ENCODE measurements at places on chromosomes 12 and 14. TPM values are rescaled to one million over a fixed set of nuclear protein-coding genes. Genes with fewer than 3 reads are reported as not detected.

- no peak overlapping the region for H3K4me3 ChIP-seq
- no peak overlapping the region for H3K27ac ChIP-seq
- no peaks in the 10 kb centered on the region for H3K27me3 ChIP-seq
- H3K4me1 ChIP-seq, result peaks cover 11% of the 10 kb centered on the region
- DNase-seq, result no peak
- H3K36me3 ChIP-seq, result no peaks in the 10 kb centered on the region
These were observed 2.7 kb upstream of the BDKRB2 start for GRCh38 chr14:96201965-96202364.

GRCh38 chr14:81406863-81407262, 6.7 kb upstream of the STON2 start:
- no peak for DNase-seq
- H3K4me1 ChIP-seq, result no peaks in the 10 kb centered on the region
- H3K36me3 ChIP-seq, result no peaks in the 10 kb centered on the region

- no peaks in the 10 kb centered on the region for H3K4me1 ChIP-seq
- H3K27ac ChIP-seq, result no peak overlapping the region
- no peak for DNase-seq
- no peaks in the 10 kb centered on the region for H3K27me3 ChIP-seq
These were observed 13.0 kb downstream of the PARP2 start for GRCh38 chr14:20356422-20356821.

DNA sequence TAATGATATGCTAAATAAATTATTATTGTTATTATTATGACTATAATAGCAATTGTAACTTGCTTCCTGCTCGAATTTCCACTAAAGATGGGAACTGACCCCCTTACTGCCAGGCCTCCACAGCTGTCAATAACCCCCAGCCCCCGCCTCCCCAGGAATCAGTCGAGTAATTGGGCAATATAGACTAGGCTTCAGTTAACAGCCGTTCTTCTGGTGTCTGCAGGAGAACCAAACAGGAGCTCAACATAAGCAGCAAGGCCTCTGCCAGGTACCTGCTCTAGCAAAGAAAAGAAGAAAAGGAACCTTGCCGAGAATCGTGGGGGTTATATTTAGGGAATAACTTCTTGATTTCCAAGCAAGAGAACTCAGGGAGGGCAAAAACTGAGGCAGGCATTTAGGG, 21.8 kb downstream of the HOXC4 start:
- H3K27me3 ChIP-seq, result no peaks in the 10 kb centered on the region
- H3K27ac ChIP-seq, result no peak overlapping the region
- H3K4me1 ChIP-seq, result peaks cover 12% of the 10 kb centered on the region
- no peak overlapping the region for H3K4me3 ChIP-seq
- no peaks in the 10 kb centered on the region for H3K36me3 ChIP-seq

- H3K36me3 ChIP-seq, result no peaks in the 10 kb centered on the region
- no peak overlapping the region for H3K4me3 ChIP-seq
- H3K4me1 ChIP-seq, result no peaks in the 10 kb centered on the region
- H3K27ac ChIP-seq, result no peak overlapping the region
These were observed 943 bp upstream of the MGAT4C start for GRCh38 chr12:86257134-86257533.

- peaks cover 31% of the 10 kb centered on the region for H3K27me3 ChIP-seq
- H3K27ac ChIP-seq, result no peak overlapping the region
- no peak for DNase-seq
- H3K4me1 ChIP-seq, result no peaks in the 10 kb centered on the region
- no peak overlapping the region for H3K4me3 ChIP-seq
These were observed 7.9 kb upstream of the KRT2 start for GRCh38 chr12:52659951-52660350.

- H3K4me3 ChIP-seq, result no peak overlapping the region
- H3K27me3 ChIP-seq, result no peaks in the 10 kb centered on the region
- no peak overlapping the region for H3K27ac ChIP-seq
- no peaks in the 10 kb centered on the region for H3K4me1 ChIP-seq
These were observed 10.6 kb upstream of the MAP4K5 start for GRCh38 chr14:50542941-50543418.

DNA sequence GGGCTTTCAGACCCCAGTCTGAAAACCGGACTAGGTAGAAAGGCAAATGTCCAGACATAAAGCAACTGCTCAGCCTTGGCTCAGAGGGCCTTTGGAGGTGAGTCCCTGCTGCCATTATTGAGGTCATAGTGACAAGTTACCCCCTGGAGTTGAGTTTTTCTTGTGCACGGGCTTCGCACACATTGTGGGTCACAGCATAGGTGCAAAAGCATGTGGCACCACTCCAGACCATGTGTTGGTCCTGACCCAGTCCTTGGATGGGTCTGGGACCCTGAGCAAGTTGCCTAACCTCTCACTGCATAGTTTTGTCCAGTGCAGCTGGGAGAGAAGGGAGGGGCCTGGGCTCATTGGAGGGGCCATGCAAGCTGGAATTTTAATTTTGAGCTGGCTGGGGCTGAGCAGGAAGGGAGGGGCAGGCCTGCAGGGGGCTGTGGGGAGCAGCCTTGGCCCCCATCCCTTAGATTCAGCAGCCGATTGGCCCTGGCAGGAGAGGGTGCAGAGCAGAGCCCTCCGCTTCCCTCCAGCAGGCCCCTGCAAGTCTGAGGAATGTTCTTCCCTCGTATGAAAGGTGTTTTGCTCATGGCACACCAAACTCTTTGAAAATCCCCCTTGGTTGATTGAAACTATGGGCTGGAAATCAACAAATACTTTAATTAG, 4.2 kb upstream of the KRT5 start:
- no peaks in the 10 kb centered on the region for H3K36me3 ChIP-seq
- DNase-seq, result no peak
- H3K27ac ChIP-seq, result no peak overlapping the region
- H3K4me1 ChIP-seq, result no peaks in the 10 kb centered on the region

- no peaks in the 10 kb centered on the region for H3K36me3 ChIP-seq
- H3K27ac ChIP-seq, result no peak overlapping the region
- no peaks in the 10 kb centered on the region for H3K27me3 ChIP-seq
- peaks cover 33% of the 10 kb centered on the region for H3K4me1 ChIP-seq
These were observed 246.9 kb downstream of the DPF3 start for GRCh38 chr14:72646861-72647528.

- H3K4me3 ChIP-seq, result no peak overlapping the region
- H3K27me3 ChIP-seq, result no peaks in the 10 kb centered on the region
- no peaks in the 10 kb centered on the region for H3K4me1 ChIP-seq
- no peaks in the 10 kb centered on the region for H3K36me3 ChIP-seq
These were observed 417.1 kb upstream of the CCDC196 start for GRCh38 chr14:66069036-66069435.

GRCh38 chr12:109727039-109727723, 13.6 kb downstream of the FAM222A start:
- H3K36me3 ChIP-seq, result no peaks in the 10 kb centered on the region
- H3K4me1 ChIP-seq, result peaks cover 98% of the 10 kb centered on the region
- H3K27me3 ChIP-seq, result no peaks in the 10 kb centered on the region

GRCh38 chr12:75951399-75952278, 79.9 kb downstream of the PHLDA1 start:
- no peak for DNase-seq
- no peaks in the 10 kb centered on the region for H3K36me3 ChIP-seq
- no peaks in the 10 kb centered on the region for H3K27me3 ChIP-seq
- peaks cover 2% of the 10 kb centered on the region for H3K4me1 ChIP-seq
- H3K27ac ChIP-seq, result peak overlapping the region; percentile 94
- no peak overlapping the region for H3K4me3 ChIP-seq

GRCh38 chr14:49861699-49862088, 9.1 kb upstream of the NEMF start:
- no peaks in the 10 kb centered on the region for H3K36me3 ChIP-seq
- peak; percentile 36 for DNase-seq
- H3K27ac ChIP-seq, result peak overlapping the region; percentile 84
- peak overlapping the region; percentile 98 for H3K4me3 ChIP-seq

DNA sequence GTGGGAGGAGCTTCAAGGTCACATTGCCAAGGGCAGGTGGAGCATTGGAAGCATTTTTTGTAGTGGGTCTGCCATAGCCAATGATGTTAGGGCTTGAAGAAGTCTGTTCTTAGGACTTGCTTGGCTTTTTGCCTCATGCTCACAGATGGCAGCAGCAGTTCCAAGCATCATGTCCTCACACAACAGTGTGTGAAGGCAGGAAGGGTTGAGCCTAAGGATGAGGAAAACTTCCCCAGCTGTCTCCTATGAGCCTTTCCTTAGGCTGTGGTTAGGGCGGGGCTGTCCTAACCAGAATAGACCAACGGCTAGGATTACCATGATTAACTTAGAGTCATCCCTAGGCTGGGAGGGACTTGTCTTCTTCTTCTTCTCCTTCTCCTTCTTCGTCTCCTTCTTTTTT, 76.2 kb upstream of the KCNA1 start:
- no peak overlapping the region for H3K4me3 ChIP-seq
- H3K27me3 ChIP-seq, result peaks cover 18% of the 10 kb centered on the region
- no peak overlapping the region for H3K27ac ChIP-seq
- no peak for DNase-seq

DNA sequence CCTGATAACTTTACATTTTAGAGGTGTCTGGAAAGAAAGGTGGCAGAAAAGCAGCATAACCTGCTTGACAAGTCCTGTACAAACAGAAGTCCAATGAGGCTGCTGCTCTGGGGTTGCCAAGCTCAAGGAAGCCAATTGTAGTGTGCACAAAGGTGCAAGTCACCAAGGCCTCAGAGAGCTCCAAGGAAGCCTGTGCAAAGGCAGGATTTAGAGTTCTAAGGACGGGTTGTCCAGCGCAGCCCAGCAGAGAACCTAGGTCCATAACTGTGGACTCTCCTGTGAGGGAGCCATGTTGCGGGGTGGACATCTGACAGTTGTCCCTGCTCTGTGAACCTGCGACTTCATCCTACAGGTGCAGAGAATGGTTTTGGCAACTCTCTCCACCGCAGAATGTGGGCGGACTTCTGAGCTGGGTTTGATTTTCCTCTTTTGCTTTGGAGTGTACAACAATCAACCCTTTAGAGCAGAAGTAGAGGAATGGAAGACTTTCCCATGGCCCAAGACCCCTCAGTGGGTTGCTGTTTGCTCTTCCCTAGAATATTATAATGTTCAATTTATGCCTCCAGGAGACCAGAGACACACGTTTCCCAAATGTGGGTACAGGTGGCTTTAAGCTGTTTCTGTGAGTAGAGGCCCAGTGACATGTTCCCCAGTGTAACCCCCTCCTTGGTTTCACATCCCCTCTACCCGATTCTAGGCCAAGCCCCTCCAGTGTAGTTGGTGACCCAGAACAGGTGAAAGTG, 81.0 kb downstream of the ETV6 start:
- no peak overlapping the region for H3K4me3 ChIP-seq
- DNase-seq, result no peak
- H3K36me3 ChIP-seq, result no peaks in the 10 kb centered on the region
- peaks cover 3% of the 10 kb centered on the region for H3K4me1 ChIP-seq
- H3K27me3 ChIP-seq, result no peaks in the 10 kb centered on the region
- peak overlapping the region; percentile 76 for H3K27ac ChIP-seq

- no peaks in the 10 kb centered on the region for H3K27me3 ChIP-seq
- DNase-seq, result no peak
- H3K27ac ChIP-seq, result no peak overlapping the region
These were observed 5.6 kb upstream of the SERPINA9 start for GRCh38 chr14:94481468-94482131.

GRCh38 chr14:104359301-104359968, 220.1 kb upstream of the C14orf180 start:
- H3K27ac ChIP-seq, result no peak overlapping the region
- H3K4me3 ChIP-seq, result no peak overlapping the region
- H3K4me1 ChIP-seq, result no peaks in the 10 kb centered on the region

DNA sequence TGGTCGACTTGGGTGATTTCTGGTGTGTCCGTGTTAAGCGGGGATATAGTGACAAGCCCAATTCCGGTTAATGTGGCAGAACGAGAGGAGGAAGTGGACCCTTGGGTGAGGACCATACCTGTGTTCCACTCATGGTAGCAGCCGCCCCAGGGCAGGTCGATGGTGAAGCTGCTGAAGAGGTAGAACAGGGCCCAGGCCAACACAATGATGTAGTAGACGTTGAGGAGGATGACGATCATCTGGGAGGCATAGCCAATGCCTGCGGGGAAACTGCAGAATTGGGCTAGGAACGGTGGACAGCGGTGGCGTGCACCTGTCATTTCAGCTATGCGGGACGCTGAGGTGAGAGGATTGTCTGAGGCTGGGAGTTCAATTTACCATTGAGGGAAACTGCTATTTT, 20.1 kb downstream of the SLC6A13 start:
- no peaks in the 10 kb centered on the region for H3K27me3 ChIP-seq
- no peaks in the 10 kb centered on the region for H3K4me1 ChIP-seq
- no peaks in the 10 kb centered on the region for H3K36me3 ChIP-seq
- no peak overlapping the region for H3K27ac ChIP-seq
- DNase-seq, result no peak

GRCh38 chr14:71961972-71962371, 29.7 kb downstream of the RGS6 start:
- no peak overlapping the region for H3K27ac ChIP-seq
- no peak overlapping the region for H3K4me3 ChIP-seq
- no peaks in the 10 kb centered on the region for H3K4me1 ChIP-seq
- H3K36me3 ChIP-seq, result no peaks in the 10 kb centered on the region

- H3K4me1 ChIP-seq, result no peaks in the 10 kb centered on the region
- H3K4me3 ChIP-seq, result no peak overlapping the region
- H3K36me3 ChIP-seq, result no peaks in the 10 kb centered on the region
- H3K27ac ChIP-seq, result no peak overlapping the region
- no peak for DNase-seq
These were observed 55.4 kb downstream of the SCARB1 start for GRCh38 chr12:124808272-124808671.

DNA sequence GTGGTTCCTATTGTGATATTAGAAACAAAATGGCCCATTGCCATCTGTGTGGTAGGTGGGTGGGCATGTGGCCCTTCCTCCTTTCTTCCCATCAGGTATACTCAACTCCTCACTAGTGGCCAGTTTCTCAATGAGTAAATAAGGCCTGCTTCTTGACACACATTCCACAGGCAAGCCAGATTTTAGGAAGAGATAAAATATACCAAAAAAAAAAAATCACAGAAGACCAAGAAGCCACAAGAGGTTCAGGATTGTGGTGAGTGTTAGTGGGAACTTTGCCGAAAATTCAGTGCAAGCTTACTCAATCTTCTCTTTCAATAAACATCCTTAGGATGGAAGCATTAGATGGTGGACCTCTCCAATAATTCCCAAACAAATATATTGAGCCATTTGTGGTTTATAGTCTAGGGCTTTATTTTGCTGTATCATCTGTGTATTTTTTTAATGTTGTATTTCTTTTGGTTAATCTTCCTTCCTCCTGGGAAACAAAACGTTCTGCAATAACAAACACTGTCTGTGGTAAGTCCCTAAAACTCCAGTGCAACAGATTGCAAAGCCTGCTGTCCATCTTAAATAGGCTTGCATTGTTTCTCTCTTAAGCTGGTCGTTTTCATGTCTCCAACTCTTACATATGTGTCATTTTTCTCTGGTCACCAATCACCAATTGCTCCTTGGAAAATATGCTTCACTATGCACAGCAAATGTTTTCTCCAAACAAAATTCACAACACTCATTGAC, 289.9 kb upstream of the KITLG start:
- no peak overlapping the region for H3K27ac ChIP-seq
- DNase-seq, result no peak
- no peak overlapping the region for H3K4me3 ChIP-seq
- no peaks in the 10 kb centered on the region for H3K36me3 ChIP-seq
- no peaks in the 10 kb centered on the region for H3K27me3 ChIP-seq

Gene GDF3
- not detected for polyA plus RNA-seq

Gene BICDL1
- 0.35 TPM for polyA plus RNA-seq

Gene POC1B
- polyA plus RNA-seq, result 4.0 TPM

Gene FOXM1
- polyA plus RNA-seq, result 29.9 TPM

Gene MANSC4
- polyA plus RNA-seq, result not detected

Gene ENO2
- 50.6 TPM for polyA plus RNA-seq

Gene PDE6H
- not detected for polyA plus RNA-seq

Gene DCAF11
- polyA plus RNA-seq, result 34.6 TPM

Gene PLD4
- 0.02 TPM for polyA plus RNA-seq

Gene LRIG3
- polyA plus RNA-seq, result 0.03 TPM
